ENCODE measurements at places on chromosomes 2 and 18. TPM values are rescaled to one million over a fixed set of nuclear protein-coding genes. Genes with fewer than 3 reads are reported as not detected.

Gene MYOM1
- total RNA-seq = 3.2 TPM

Gene RBM44
- total RNA-seq = 4.0 TPM

Gene MDH1B
- not detected for total RNA-seq

Gene CHPF
- 9.4 TPM for total RNA-seq

Gene SCRN3
- 11.6 TPM for total RNA-seq

Gene RPIA
- 15.8 TPM for total RNA-seq

Gene TRIM43
- total RNA-seq = not detected

Gene MPHOSPH10
- total RNA-seq = 28.3 TPM

Gene SLC23A3
- total RNA-seq = 0.65 TPM

Gene VSNL1
- total RNA-seq = not detected

Gene GBX2
- total RNA-seq = not detected

Gene CREG2
- total RNA-seq = 0.39 TPM

Gene PLGLB1
- total RNA-seq = 5.9 TPM

Gene AQP12B
- not detected for total RNA-seq

Gene FSHR
- not detected for total RNA-seq
